ENCODE measurements at places on chromosomes 11 and 22.

GRCh38 chr22:27850000-27850521 is 48.5 kb upstream of the MN1 start:
- DNase-seq = no peak

GRCh38 chr22:50532824-50533796 is 3.3 kb upstream of the TYMP start:
- no peak for DNase-seq

GRCh38 chr11:64284962-64285884 is at the start of gene GPR137:
Gene GPR137, plus strand, starts transcription at chr11:64285848. Its CDS starts 677 bp downstream, at chr11:64286525.
- DNase-seq = peak; percentile 91

GRCh38 chr22:30561402-30562189 is 12.9 kb downstream of the GAL3ST1 start:
- no peak for DNase-seq

GRCh38 chr11:33934450-33934849 is 42.6 kb upstream of the LMO2 start:
- no peak for DNase-seq

DNA sequence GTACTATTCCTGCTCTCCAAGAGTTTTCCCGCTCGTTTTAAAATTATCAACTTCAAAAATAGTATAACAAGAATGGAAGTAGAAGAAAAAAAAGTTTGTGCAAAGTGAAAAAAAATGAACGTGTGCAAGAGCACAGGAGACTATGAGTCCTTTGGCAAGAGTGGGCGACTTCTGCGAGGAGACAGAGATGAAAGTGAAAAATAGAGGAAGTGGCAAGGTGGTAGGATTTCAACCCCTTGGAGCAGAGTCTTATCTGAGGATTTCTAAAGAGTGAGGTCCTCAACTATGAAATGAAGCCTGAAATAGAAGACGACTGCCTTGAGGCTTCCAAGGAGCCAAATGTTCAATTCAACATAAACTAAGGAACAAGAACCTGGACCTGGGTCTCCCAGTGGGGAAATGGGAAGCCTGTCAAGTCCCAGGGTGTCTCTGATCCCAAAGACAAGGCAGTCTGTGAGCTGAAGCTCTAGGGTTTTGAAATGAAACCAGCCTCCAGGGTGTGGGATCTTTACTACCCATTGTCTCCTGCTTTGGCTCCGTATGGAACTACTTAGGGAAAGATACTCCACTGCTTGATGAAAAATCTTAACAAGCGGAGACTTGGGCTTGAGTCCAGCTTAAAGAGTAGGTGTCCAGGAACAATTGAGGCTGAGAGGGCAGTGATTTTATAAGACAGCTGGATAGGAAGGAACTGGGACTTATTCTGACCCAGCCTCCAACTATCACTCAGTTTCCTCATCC is 4.8 kb downstream of the P4HA3 start:
- no peak for DNase-seq

DNA sequence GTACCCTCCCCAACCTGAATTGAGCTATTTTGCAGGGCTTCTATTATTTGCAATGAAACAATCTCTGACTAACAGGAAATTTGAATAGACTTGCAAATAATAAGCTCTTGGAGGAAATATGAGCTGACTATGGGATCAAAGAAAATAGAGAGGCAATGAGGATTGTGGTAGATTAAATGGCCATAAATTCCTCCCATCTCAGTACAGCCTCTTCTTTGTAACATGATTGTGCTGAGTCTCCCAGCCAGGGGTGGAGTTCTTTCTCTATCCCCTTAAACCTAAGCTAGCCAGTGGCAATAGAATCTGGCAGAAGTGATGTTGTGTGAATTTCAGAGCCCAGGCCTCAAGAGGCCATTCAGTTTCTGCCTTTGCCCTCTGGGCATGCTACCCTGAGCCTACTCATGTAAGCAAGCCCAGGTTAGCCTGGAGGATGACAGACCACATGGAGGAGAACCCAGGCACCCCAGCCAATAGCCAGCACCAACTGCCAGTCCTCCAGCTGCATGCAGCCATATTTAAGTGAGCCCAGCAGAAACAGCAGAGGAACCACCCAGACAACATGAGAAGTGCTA is 86.8 kb upstream of the TP53I11 start:
- DNase-seq = no peak
